ENCODE measurements at places on chromosomes 1 and 21.
A peak's percentile ranks its signal among the peaks of the same experiment; 100 is the strongest.

DNA sequence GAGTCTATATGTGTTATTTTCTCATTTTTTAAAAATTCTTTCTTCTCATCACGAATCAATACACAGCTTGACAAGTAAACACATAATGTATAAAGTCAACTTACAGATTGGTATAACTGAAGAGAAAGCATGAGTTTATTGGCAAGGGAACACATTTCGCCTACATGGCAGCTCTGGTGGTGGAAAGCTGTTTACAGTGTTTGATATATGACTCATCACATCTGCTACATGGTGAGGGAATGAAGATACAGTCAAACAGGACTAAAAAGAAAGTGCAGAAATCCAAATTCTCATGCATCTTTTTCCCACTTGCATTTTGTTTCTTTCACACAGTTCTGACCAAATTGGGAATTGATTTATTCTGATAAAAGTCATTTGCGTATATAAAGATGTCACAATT, 122.2 kb upstream of the ADGRL4 start:
- no peak for DNase-seq

- DNase-seq: no peak
These were observed 32.8 kb downstream of the EPRS1 start for GRCh38 chr1:220013497-220013896.

DNA sequence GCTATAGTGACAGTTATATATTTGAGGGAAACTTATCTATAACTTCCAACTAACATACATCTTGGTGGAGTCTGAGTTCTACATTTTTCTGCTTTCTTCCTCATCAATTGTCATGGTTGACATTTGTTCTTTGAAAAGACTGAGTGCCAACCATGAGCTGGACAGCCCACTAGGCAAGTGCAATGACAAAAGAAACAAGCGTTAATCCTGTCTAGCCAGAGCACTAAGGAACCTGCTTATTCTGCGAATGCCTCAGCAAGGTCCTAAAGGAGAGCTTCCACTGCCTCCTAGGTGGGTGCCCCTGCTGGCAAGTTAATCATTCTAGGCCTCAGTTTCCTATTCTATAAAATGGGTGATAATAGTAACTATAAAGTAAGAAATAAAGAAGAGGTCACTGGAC, 44.8 kb downstream of the IRF2BP2 start:
- DNase-seq: no peak

GRCh38 chr1:152018537-152018936, 18.3 kb downstream of the S100A11 start:
- no peak for DNase-seq

DNA sequence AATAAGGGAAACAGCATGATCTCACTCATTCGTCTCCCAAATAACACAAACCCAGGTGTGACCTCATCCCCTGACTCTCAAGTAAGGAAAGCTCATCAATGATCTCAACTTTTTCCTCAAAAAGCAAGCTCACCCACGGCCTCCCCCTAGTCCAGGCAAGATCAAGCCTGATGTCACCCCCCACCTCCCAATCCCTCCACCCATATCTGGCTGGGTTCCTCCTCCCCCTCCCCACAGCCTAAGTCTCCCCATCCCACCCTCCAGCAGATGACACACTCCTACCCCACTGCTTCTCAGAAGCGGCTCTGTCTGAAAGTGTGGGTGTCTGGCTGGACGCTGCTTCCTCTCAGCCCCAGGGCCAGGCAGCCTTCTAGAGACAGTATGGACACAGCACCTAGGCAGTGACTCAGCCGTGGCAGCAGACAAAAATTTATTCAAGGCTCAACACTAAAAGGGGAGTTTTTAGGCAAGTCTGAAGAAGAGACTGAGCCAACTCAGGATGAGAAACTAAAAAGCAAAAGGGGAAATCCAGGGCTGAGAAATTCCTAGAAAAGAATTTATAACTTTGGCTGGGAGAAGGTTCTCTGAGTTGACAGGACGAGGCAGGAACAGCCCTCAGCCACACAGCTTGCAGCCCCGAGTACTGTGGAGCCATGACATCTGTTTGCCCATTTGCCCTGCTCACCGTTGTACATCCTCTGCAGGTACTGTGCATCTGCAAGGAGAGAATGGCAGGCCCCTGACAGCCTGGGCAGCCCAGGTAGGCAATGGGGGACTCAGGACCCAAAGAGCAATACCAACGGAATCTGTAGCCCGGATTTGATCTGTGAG, 81.6 kb upstream of the LRRC8D start:
- DNase-seq: peak; percentile 45

DNA sequence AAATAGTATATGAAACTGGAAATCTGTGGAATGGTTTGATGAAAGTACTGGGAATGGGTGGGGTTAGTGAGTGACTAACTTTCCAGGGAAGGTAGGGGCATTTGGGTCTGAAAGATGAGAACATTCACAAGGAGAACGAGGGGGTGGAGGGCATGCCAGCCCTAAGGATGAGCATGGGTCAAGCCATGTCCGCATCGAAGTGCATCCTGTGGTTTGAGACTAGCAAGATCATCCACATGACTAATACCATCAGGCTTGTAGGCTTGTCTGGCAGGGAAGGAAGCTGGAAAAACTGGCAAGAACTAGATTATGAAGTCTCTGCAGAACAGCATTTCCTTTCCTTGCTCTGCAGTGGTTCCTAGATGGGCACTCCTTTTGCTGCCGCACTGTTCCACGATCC, 70.4 kb upstream of the UBE2U start:
- DNase-seq: no peak

- DNase-seq: no peak
These were observed 21.4 kb upstream of the PKN2 start for GRCh38 chr1:88662723-88663122.

DNA sequence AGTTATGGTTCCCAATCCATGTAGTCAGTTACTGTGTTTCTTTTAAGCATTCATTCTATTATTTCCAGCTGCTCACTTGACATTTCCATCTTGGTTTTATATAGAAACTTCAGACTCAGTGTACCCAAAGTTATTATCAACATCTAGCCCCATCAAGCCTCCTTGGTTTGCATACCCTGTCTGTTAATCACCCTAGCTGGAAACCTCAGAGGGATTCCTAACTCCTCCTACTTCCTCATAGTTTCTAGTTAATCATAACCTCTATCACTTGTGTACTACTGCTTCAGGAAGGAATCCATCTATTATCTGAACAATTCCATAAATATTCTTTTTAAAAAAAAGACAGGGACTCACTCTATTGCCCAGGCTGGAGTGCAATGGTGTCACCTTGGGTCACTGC, 293.3 kb downstream of the SDCCAG8 start:
- DNase-seq: no peak

DNA sequence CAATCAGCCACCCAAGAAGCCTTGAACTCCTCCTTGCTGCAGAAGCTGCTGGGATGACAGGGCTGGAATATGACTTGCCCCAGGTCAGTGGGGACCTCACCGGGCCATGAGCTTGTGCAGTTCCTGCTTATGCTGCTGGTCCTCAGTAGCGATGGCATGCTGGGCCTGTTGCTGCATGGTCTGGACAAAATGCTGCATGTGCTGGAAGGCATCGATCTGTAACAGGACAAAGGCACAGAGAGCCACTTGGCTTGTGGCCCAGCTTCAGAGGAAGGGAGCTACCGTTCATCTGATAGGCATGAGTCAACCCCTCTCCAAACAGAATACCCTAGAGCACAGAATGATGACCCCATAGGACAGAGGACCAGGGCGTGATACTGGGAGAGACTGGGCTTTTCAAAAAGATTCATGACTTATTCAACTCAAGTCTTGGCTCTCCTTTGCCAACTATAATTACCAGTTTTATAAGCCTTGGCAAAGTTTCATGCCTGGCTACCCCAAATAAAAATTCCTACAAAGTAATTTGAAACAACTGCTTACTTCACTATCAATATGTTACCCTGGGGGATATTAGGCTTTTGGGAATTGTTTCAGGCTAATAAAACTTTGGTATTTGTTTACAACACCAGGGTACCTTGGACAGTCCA, 34.7 kb upstream of the EXOSC10 start:
- no peak for DNase-seq

DNA sequence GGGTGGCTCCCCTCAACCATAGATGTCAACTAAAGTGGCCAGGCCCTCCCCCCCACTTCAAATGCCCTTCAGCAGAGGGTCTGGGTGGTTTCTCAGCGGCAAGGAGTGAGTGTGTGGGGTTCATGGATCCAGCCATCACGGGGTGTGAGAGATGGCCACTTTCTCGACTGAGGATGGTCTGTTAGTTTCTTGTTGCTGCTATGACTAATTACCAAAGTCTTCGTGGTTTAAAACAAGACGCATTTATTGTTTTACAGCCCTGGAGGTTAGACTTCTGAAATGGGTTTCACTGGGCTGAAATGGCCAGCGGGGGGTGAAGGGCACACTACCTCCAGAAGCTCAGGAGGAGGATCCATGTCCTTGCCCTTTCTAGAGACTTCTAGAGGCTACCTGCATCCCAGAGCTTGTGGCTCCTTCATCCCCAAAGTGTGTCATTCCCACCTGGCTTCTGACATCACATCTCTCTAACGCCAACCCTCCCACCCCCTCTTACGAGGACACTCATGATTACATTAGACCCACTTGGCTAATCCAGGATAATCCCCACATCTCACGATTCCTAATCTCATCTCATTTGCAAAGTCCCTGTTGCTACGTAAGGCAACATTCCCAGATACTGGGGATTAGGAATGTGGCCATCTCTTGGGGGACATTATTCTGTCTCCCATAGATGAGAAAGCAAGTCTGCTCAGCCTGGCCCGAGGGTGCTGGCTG, 53.0 kb downstream of the EPHB2 start:
- DNase-seq: no peak

- no peak for DNase-seq
These were observed 494.5 kb upstream of the LRRC7 start for GRCh38 chr1:69073176-69073575.

- DNase-seq: no peak
These were observed 9.3 kb upstream of the S100A10 start for GRCh38 chr1:152002960-152003359.

Data from activated T-helper 9 cell treated with anti-CD3 and anti-CD28 coated beads, Interleukin-2, amount 50 U/mL, for 16 hours (primary cell).